ENCODE measurements at places on chromosomes 6 and 20. TPM values are rescaled to one million over a fixed set of nuclear protein-coding genes. Genes with fewer than 3 reads are reported as not detected.

The WFDC10B gene
- total RNA-seq, result not detected

The TRIM15 gene
- total RNA-seq, result not detected

GRCh38 chr20:25043499-25044260 lies 14.3 kb downstream of the ACSS1 start:
- no peaks in the 10 kb centered on the region for H3K4me1 ChIP-seq
- DNase-seq, result no peak
- H3K36me3 ChIP-seq, result no peaks in the 10 kb centered on the region
- H3K27ac ChIP-seq, result no peak overlapping the region
- H3K27me3 ChIP-seq, result no peaks in the 10 kb centered on the region

DNA sequence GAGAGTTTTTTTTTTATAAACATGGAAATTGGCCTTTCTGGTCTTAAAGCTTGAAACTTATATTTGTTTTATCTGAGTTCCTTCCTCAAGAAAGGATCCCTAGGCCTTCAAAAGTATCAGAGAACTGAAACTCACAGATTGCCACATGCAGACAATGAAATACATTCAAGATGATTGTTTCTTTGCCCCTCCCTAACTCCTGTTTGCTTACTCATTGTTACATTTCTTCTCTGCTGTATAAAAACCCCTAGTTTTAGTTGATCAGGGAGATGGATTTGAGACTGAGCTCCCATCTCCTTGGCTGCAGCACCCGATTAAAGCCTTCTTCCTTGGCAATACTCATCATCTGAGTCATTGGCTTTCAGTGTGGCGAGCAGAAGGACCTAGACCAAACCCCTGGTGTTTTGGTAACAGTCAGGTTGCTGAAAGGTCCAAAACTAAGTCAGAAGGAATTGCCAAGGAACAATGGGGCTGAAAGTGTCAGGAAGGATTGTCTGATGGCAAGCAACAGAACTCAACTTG lies 132.3 kb upstream of the SULF2 start:
- DNase-seq, result no peak
- no peaks in the 10 kb centered on the region for H3K36me3 ChIP-seq
- no peak overlapping the region for H3K4me3 ChIP-seq
- H3K27ac ChIP-seq, result no peak overlapping the region

- H3K27ac ChIP-seq, result no peak overlapping the region
- H3K4me1 ChIP-seq, result peaks cover 9% of the 10 kb centered on the region
- H3K4me3 ChIP-seq, result peak overlapping the region; percentile 28
- H3K36me3 ChIP-seq, result no peaks in the 10 kb centered on the region
Observed at GRCh38 chr20:57999465-58000111, 228.9 kb downstream of the ANKRD60 start.

GRCh38 chr6:132995009-132995408 lies 180.6 kb downstream of the RPS12 start:
- no peak overlapping the region for H3K4me3 ChIP-seq
- H3K4me1 ChIP-seq, result no peaks in the 10 kb centered on the region
- H3K27ac ChIP-seq, result no peak overlapping the region

- H3K36me3 ChIP-seq, result no peaks in the 10 kb centered on the region
- peak; percentile 64 for DNase-seq
- H3K27ac ChIP-seq, result no peak overlapping the region
- peak overlapping the region; percentile 80 for H3K4me3 ChIP-seq
Observed at GRCh38 chr6:2876210-2877056, 26.7 kb downstream of the SERPINB9 start.

DNA sequence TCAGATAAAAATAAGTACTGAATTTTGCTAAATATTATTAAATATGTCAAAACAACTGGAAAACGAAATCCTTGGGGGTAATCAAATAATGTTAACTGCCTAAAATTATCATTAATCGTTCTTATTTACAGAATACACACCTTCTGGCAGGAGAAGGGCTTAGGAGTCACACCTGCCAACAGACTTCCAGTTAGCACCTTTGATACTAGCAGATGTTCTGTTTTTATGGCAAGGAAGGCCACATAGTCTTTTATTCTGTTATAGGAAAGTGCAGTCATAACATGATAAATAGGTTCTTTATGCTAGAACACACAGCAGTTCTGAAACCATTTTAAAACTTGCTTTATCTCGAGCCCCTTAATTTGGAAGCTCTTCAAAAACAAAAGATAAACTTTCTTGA lies 464.1 kb downstream of the UTRN start:
- peaks cover 12% of the 10 kb centered on the region for H3K4me1 ChIP-seq
- no peak for DNase-seq
- H3K36me3 ChIP-seq, result no peaks in the 10 kb centered on the region
- no peak overlapping the region for H3K4me3 ChIP-seq

DNA sequence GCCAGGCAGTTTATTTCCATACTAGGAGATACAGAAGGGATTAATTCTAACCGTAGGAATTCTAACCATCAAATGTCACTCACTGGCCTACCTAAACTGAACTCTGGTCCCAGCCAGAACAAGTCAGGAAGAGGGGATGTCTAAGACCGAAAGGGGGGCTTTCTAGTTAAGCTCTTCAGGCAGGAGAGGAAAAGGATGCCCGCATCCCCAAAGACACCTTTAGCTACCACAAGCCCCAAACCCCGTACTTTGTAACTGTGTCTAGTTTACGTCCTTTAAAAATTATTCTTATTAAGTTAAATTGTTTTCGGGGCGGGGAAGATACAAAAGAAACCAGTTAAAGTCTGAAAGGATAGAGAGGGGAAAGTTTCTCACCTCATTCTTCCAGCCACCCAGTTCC lies 1.2 kb upstream of the ZNF76 start:
- H3K4me1 ChIP-seq, result peaks cover 27% of the 10 kb centered on the region
- no peak overlapping the region for H3K27ac ChIP-seq
- peak overlapping the region; percentile 76 for H3K4me3 ChIP-seq
- H3K36me3 ChIP-seq, result no peaks in the 10 kb centered on the region
- H3K27me3 ChIP-seq, result no peaks in the 10 kb centered on the region
- DNase-seq, result peak; percentile 15

- H3K4me3 ChIP-seq, result no peak overlapping the region
- no peaks in the 10 kb centered on the region for H3K27me3 ChIP-seq
- H3K36me3 ChIP-seq, result no peaks in the 10 kb centered on the region
- H3K27ac ChIP-seq, result no peak overlapping the region
- peak; percentile 81 for DNase-seq
Observed at GRCh38 chr6:110378552-110378951, 20.4 kb upstream of the METTL24 start.

DNA sequence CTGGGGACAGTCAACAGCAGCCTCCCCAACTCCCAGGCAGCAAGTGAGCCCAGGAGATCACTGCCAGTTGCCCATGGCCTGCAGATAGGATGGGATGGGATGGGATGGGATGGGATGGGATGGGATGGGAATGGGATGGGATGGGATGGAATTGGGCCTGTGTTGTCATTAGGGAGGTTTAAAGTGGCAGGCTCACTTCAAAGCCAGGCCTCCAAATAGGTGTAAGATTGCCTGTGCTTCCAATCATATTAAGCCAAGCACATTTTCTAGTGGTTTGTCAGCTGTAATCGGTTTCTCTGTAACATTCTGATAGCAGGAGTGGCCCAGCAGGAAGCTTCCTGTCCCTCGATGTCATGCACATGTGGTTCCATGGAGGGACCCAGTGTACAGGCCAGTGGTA lies 82.7 kb upstream of the NXT1 start:
- H3K4me3 ChIP-seq, result no peak overlapping the region
- H3K27ac ChIP-seq, result no peak overlapping the region
- H3K27me3 ChIP-seq, result no peaks in the 10 kb centered on the region
- H3K4me1 ChIP-seq, result peaks cover 13% of the 10 kb centered on the region
- H3K36me3 ChIP-seq, result no peaks in the 10 kb centered on the region

GRCh38 chr6:26454631-26455030 lies 3.1 kb upstream of the BTN2A1 start:
- H3K4me1 ChIP-seq, result peaks cover 7% of the 10 kb centered on the region
- H3K4me3 ChIP-seq, result no peak overlapping the region
- H3K27me3 ChIP-seq, result no peaks in the 10 kb centered on the region

GRCh38 chr6:70592391-70593117 lies 25.8 kb downstream of the SDHAF4 start:
- peak overlapping the region; percentile 81 for H3K27ac ChIP-seq
- no peak overlapping the region for H3K4me3 ChIP-seq
- H3K4me1 ChIP-seq, result peaks cover 13% of the 10 kb centered on the region
- peak; percentile 55 for DNase-seq
- peaks cover 3% of the 10 kb centered on the region for H3K36me3 ChIP-seq

- peak overlapping the region; percentile 62 for H3K4me3 ChIP-seq
- H3K27ac ChIP-seq, result no peak overlapping the region
- peak; percentile 63 for DNase-seq
- no peaks in the 10 kb centered on the region for H3K4me1 ChIP-seq
Observed at GRCh38 chr6:27544612-27545260, 71.8 kb upstream of the ZNF184 start.

GRCh38 chr20:19750907-19751636 lies 7.0 kb upstream of the RIN2 start:
- H3K36me3 ChIP-seq, result no peaks in the 10 kb centered on the region
- no peaks in the 10 kb centered on the region for H3K27me3 ChIP-seq
- H3K27ac ChIP-seq, result no peak overlapping the region
- DNase-seq, result no peak
- H3K4me3 ChIP-seq, result no peak overlapping the region

DNA sequence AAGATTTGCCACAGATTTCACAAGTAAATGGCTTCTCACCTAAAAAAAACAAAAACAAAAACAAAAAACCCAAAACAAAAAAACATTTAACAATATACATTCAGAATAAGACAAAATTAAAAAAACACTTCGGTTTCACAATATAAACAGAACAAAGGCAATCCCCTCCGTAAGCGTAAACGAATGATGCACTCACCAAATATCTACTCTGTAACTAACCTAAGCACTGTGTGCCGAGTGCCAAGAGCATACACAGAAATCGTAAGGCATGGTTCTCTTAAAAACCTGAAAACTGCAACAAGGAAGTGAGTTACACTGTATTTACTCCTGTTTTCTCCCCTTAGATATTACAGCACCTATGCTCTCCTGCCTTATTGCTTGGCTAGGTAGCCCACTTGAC lies 12.1 kb upstream of the MICAL1 start:
- peaks cover 15% of the 10 kb centered on the region for H3K36me3 ChIP-seq
- H3K4me1 ChIP-seq, result no peaks in the 10 kb centered on the region
- no peaks in the 10 kb centered on the region for H3K27me3 ChIP-seq
- no peak for DNase-seq
- H3K27ac ChIP-seq, result no peak overlapping the region
- no peak overlapping the region for H3K4me3 ChIP-seq

DNA sequence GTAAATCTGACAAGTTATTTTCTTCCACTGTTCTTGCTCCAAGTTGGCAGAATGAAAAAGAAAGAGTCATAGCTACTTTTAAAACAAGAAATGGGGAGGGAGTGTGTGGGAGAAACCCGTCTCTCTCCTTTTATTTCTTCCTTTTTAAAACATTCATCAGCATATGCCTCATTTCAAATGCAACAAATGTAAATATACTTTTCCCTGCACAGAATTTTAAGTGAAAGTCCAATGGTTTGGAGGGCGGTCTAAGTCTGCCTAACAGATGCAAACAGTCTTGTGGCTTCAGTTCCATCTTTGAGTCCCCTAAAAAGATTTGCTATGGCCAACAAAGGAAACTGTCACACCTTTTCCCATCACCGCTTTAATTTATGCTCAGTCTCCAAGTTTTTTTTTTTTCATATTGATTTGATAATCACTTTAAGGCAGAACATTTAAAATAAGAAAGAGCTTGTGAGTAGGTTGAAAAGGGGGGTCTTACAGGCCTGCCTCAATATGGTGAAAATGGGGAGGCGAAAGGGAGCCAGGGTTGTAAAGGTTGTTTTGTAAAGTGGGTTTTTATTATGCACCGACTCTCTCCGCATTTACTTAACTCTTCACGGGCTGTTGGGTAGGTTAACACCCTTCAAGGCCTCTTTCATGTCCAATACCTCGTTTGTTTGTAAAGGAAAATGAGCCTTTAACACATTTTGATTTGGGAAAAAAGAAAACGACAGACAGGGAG lies 4.6 kb downstream of the TFAP2D start:
- no peak overlapping the region for H3K4me3 ChIP-seq
- H3K36me3 ChIP-seq, result no peaks in the 10 kb centered on the region
- peaks cover 27% of the 10 kb centered on the region for H3K4me1 ChIP-seq
- no peak for DNase-seq

DNA sequence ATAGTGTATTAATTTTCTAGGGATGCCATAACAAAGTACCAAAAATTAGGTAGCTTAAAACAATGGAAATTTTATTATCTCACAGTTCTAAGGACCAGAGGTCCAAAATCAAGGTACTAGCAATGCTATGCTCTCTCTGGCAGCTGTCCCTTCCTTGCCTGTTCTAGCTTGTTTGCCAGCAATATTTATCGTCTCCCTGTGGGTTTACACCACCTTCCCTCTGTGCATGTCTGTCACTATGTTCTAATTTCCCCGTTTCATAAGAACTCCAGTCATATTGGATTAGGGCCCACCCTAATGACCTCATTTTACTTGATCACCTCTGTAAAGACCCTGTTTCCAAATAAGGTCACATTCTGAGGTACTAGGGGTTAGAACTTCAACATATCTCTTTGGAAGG lies 217.2 kb downstream of the IBTK start:
- H3K36me3 ChIP-seq, result no peaks in the 10 kb centered on the region
- no peak overlapping the region for H3K27ac ChIP-seq
- no peaks in the 10 kb centered on the region for H3K27me3 ChIP-seq
- no peak overlapping the region for H3K4me3 ChIP-seq
- DNase-seq, result no peak

GRCh38 chr6:138571181-138571580 lies 71.9 kb upstream of the NHSL1 start:
- no peaks in the 10 kb centered on the region for H3K27me3 ChIP-seq
- DNase-seq, result no peak
- no peaks in the 10 kb centered on the region for H3K36me3 ChIP-seq
- H3K27ac ChIP-seq, result no peak overlapping the region
- peak overlapping the region; percentile 69 for H3K4me3 ChIP-seq

GRCh38 chr20:59857966-59858365 lies 75.5 kb downstream of the SYCP2 start:
- H3K4me3 ChIP-seq, result no peak overlapping the region
- peaks cover 40% of the 10 kb centered on the region for H3K27me3 ChIP-seq
- H3K4me1 ChIP-seq, result no peaks in the 10 kb centered on the region
- H3K36me3 ChIP-seq, result no peaks in the 10 kb centered on the region
- H3K27ac ChIP-seq, result no peak overlapping the region

DNA sequence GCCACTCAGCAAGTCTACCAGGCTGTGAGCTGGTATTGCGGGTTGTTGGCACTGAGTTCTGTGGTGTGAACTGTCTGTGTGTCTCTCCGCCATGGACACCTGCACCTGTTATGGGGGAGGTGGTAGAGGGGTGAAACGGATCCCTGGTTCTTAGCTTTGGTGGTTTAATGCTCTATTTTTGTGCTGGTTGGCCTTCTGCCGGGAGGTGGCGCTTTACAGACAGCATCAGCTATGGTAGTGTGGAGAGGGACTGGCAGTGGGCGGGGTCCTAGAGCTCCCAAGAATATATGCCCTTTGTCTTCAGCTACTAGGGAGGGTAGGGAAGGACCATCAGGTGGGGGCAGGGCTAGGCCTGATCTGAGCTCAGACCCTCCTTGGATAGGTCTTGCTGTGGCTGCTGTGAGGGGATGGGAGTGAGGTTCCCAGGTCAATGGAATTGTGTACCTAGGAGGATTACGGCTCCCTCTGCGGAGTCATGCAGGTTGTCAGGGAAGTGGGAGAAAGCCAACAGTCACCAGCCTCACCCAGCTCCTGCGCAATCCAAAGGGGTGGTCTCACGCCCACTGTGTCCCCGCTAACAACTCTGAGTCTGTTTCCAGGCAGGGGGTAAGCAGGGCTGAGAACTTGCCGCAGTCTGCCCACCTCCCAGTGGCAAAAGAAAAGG lies 154.3 kb downstream of the CCDC170 start:
- no peak overlapping the region for H3K4me3 ChIP-seq
- H3K36me3 ChIP-seq, result no peaks in the 10 kb centered on the region
- H3K27me3 ChIP-seq, result no peaks in the 10 kb centered on the region
